Hematopoietic multipotent progenitor cell treated with erythropoietin and hydrocortisone succinate and interleukin-3 and kit ligand, for 6 days (in vitro differentiated cells): ENCODE measurements at places on chromosomes 3 and 15.

DNA sequence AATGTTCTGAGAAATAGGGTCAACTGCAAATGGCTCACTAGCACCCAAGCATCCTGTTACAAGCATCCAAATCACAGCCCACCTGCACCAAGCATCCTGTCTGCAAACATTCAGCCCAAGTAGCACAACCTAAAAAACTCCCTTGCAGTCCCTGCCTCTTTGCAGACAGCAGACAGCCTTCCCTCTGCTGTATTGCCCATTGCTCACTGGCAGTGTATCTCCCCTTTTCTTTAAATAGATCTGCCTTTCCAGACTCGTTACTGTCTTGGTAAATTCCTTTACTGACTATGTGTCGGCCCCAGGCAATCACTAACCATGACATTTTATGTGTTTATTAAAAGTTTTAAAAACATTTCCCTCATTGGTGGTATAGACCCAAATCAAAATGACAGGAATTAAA, 155.4 kb downstream of the ADAMTSL3 start:
- DNase-seq = no peak

GRCh38 chr15:47812470-47812999, 95.2 kb downstream of the SEMA6D start:
- DNase-seq = peak; percentile 17

DNA sequence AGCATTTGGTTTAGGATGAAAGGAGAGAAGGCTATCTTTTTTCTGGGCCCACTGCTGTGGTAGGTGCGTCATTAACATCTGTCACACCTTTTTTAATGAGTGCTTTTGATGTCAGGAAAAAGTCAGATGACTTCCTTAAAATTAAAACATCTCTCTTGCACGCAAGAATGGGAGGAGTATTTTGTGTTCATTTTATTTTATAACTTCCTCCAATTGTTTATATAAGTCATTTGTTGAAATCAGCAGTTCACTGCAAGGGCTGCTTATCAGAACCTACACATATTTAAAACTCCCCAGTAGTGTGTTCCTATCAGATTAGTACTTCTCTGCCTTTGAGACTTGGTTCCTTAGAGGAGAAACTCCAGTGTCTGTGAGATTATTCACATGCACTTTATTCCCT, 143.8 kb downstream of the NEO1 start:
- peak; percentile 86 for DNase-seq

DNA sequence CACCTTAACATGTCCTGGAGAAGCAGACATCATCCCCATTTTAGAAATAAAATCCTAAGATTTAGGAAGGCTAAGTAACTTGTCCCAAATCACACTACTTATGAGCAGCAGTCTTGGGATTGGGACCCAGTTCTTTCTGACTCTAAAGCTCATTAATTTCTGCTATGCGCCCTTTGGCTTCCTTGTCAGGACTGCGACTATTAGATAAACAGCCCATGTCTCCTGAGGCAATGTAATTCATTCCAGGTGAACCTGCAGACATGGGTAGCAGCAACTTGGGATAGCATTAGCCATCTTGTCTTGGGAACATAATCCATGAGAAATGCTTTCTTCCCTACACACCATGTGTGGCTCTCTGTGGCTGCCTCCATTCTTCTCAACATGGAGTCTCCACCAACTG, 32.3 kb upstream of the FBN1 start:
- no peak for DNase-seq

DNA sequence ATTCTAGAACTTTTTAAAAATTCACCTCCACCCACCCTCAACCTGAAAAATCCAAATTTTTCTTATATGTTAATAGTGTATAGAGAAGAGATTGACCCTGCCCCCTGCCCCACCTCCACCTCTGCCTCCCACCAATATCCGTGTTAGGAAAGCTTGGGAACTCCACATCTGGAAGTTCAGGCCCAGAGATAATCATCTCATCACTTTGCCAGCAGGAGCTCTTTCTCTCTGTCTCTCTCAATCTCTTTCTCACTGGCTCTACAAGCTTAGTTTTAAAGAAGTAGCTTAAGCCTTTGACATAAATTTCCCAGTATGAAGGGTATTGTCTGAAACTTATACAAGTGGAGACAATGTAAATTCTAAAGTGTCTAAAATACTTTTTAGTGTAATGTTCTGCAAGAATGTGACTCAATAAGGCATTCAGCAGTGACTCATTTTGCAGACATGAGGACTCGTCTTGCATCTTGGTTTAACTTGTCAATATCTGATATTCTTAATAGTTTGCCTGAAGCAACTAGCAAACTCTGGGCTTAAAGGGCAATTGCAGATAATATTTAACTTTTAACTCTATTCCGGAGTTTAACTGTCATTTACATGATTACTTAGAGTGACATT, 299.8 kb upstream of the EPHA3 start:
- DNase-seq = no peak

DNA sequence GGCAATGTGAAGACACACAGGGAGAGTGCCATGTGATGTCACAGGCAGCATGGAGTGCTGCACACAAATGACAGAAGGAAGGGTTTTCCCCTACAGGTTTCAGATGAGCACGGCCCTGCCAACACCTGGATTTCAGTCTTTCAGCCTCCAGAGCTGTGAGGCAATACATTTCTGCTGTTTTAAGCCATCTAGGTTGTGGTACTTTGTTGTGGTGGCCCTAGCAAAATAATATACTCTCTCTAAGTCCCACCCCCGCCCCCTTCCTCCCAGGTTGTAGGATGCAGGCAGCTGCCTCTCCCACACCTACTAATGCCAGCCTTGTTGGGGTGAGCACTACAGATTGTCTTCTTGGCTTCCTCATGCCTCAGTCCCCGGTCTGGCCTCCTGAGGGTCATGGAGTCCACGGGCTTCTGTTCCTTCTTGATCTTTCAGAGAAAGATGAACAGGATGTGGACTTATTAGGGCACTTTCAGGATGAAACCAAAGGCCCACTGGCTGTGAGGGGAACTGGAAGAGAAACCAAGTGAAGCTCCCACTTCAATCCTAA, 180.0 kb downstream of the CD47 start:
- no peak for DNase-seq

- no peak for DNase-seq
These were observed 344.2 kb upstream of the TPRG1 start for GRCh38 chr3:188827576-188827975.

DNA sequence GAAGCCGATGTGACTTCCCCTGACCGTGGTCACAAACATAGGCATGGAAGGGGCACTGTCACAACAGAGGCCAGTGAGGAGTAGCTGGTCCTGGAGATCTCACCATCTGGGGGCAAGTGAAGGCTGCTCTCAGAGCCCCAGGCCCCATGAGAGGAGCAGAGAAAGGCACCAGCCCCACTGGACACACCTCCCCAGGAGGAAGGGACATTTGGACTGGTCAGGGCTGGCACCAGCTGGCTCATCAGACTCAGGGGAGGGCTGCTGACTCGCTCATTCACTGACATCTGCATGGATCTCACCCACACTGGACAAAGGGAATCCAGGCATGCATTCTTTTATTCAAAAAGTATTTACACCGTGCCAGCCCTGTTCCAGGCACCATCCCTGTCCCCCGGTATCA, 26.8 kb downstream of the ESYT3 start:
- DNase-seq = no peak

- no peak for DNase-seq
These were observed 46.3 kb downstream of the FOXP1 start for GRCh38 chr3:71537211-71537611.

DNA sequence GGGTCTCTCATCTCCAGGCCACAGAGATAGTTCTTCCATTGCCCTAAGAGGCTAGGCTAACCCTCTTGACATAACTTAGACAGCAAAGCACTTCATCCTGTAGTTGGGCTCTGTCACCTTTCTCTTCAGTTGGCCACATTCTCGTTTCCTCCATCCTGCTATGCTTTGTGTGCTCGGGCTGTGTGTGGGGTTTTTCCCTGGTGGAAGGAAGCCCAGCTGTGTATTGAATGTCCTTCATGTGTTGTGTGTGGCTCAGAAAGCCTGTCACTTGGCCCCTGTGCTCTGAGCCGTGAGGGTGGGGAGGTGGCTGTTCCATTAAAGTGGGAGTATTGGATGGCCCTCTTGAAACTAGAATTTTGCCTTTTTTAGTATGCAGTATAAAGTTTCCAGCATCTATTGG, 8.8 kb upstream of the EXOG start:
- no peak for DNase-seq

GRCh38 chr3:42071904-42072812, 19.0 kb upstream of the TRAK1 start:
- peak; percentile 39 for DNase-seq

DNA sequence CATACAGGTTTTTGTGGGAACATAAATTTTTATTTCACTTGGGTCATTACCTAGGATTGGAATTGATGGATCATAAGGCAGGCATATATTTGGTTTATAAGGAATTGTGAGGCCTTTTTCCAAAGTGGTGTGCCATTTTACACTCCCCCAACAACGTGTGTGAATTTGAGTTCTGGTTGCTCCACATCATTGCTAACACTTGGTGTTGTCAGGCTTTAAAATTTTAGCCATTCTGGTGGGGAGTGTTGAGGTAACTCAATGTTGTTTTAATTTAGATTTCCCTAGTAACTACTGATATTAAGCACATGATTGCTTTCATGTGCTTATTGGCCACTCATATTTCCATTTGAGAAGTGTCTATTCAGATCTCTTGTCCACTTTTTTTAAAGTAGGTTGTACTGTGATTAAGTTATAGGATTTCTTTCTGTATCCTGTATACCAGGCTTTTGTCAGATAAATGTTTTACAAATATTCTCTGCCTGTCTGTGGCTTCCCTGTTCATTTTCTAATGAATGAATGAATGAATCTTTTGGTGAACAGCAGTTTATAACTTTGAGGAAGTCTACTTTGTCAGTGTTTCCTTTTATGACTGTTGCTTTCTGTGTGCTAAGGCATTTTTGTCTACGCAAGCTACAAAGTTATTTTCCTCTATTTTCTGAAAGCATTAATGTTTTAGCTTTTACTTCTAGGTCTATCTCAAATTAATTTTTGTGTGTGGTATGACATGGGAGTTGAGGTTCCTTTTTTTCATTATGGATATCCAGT, 17.9 kb upstream of the NR2C2 start:
- DNase-seq = no peak

GRCh38 chr3:25173606-25174005, 254.5 kb upstream of the RARB start:
- DNase-seq = no peak

DNA sequence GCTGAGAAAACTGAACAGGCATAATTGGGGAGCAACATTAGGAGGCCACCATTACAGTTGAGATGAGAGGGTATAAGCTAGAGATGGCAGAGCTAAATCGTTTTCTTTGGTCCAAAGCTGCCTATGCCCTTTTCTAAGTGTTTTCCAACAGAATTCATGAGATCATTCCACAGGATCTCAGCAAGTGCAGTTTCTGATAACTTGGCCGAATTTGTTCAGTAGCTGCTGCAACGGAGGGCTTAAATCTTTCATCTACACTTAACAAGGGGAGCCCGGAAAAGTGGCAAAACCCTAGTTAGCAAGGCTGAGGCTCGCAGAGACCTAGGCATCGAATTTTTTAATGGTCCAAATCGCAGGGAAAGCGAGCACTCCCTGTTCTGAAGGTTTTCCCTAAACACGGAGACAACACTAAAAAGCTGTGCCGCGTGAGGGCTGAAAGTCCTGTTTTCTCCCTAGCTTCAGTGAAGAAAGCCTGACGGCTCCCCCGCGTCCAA, 531 bp upstream of the BLOC1S6 start:
- peak; percentile 38 for DNase-seq

DNA sequence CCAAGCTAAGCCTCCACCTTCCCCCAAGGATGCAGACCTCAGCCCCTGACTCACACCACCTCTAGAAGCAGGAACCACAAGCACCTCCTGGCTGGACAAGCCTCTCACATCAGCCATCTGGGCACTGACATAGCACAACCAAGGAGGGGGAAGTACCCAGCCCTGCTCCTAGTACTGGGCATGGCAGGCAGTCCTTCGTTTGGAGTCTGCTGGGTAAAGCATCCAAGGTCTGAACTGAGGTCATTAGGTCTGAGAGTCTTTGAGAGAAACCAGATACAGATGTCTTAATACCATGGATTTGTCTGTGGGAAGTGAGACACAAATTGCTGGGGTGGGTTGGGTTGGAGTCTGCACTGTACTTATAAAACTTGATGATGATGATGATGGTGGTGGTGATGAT, 61.8 kb downstream of the CCDC33 start:
- DNase-seq = no peak

GRCh38 chr15:67225336-67225735, 29.1 kb downstream of the AAGAB start:
- DNase-seq = no peak

- DNase-seq = no peak
These were observed 736.5 kb downstream of the VGLL3 start for GRCh38 chr3:86254480-86254879.

DNA sequence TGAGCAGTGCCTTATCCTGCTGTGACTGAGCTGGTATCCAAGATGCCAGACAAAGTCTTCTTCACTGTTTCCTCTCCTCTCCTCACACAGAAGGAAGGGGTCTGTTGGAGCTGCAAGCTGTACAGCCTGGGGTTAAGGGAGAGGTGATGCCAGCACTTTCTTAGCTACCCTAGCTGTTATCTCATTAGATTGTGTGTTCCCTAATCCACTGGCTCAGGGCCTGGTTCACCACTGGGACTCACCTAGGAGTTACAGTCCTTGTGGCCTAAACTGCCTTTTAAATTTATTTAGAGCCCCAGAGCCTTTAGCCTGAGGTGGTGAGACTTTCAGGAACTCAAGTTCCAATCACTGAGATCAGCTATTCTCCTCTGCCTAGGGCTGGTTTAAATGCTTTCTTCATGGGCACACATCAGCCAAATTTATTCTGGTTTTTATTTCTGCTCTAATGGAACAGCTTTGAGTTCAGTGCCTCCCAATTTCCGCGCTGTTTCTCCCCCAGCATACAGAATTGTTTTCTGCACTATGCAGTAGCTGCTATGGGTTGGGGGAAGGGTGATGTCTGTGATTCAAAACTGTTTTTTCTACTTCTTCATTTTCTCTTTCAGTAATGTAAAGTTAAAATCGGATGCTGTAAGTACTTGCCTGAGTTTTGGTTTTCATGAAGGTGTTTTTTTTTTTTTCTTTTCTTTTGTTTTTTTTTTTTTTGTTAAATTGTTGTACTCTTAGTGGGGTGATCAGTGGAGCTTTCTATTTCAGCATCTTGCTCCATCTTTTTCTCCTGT, 198.8 kb downstream of the DOCK3 start:
- no peak for DNase-seq

GRCh38 chr3:193910886-193911738, 224.8 kb upstream of the HES1 start:
- DNase-seq = peak; percentile 90

- no peak for DNase-seq
These were observed 157.4 kb upstream of the LRTM1 start for GRCh38 chr3:55085231-55085630.
